ENCODE measurements at places on chromosomes 2 and 18.

DNA sequence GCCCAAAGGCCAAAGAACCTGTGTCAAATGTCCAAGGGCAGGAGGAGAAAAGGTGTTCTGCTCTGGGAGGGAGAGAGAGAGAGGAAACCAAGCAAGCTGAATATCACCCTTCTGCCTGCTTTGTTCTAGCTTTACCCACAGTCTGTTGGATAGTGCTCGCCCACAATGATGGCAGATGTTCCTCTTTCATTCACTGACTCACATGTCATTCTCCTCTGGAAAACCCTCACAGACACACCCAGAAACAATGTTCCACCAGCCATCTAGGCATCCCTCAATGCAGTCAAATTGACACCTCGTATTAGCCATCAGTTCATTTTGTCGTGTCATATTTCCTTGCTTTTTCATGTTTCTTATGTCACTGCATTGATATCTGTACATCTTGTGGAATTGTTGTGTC is 150.3 kb downstream of the UBR3 start:
- no peak for DNase-seq

GRCh38 chr2:67259556-67260342 is 137.4 kb upstream of the ETAA1 start:
- DNase-seq, result no peak

DNA sequence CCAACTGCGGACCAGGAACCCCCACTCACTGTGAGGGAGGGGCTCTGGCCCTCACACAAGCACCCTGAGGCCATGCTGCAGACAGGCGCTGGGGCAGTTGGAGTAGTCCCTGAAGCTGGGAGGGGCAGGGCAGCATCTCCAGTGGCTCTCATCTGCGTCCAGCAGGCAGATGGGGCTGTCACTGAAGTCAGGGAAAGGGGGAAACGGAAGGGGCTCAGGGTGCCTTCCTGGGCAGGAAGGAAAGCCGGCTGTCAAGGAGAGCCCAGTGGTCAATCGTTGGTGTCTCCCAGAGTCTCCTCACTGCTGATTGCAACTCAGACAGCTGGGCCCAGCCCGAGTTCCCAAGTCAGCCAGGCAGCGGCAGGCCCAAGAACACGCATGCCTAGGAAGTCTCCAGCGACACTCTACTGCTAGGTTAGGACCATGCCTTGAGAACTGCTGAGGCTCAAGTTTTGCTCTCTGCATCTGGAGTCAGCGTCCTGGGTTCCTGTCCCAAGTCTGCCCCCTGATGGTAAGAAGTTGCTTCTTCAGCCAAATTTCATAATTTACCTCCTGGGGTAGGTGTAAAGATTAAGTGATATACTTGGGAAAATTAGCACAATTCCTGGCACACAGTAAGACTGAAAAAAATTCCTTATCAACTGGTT is 27.4 kb upstream of the NMUR1 start:
- peak; percentile 37 for DNase-seq

DNA sequence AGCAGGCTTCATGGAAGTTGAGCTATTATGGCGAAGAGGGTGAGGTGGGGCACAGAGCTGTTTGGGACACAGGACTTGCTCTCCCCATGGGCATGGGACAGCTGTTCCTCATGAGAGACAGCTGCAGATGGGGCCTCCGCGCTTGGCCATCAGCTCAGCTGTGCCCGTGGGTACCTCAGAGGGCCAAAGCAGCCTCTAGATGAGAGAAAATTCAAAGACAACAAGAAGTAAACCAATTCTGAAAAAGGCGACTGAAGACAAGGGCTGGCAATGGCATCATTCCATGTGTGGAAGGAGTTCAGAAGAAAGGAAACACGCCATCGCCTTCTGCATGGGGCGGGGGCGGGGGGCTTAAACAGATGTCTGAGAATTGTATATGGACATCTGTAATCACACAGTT is 136.2 kb downstream of the BCL2 start:
- DNase-seq, result no peak

DNA sequence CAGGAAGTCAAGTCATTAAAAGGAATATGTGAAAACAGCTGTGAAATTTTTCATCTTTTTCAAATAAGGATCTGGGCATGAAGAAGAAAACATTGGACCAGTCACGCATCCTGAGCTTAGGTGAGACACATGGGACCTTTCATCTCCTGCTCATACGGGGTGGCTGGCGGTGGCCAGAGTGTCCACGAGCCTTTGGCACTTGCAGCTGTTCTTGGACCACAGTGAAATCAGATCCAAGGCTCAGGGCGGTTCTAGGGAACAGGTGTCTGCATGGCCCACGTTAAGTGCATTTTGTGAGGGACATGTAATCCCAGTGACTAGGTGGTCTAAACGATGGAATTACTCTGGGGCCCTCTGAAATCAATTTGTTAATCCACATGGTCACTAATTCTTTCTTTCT is 212.7 kb upstream of the COPS8 start:
- no peak for DNase-seq

DNA sequence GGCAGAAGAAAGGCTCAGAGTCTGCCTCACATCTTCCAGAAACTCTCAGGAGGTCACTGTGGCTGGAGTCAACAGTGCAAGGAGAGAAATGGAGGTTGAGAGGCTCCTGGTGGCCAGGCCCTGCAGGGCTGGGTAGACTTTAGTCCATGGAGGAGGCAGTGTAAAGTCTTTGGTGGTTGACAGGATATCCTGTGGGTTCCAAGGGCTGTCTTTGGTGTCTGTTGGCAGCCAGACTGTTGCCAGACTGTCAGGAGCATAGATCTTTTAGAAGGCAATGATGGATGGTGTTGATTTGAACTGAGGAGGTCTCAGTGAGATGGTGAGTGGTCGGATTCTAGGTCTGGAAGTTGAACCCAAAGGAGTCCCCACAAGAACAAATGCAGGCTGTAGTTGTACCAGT is 45.0 kb upstream of the SKOR2 start:
- DNase-seq, result no peak

GRCh38 chr2:36348721-36349120 is 6.9 kb upstream of the CRIM1 start:
- DNase-seq, result no peak

- no peak for DNase-seq
Observed at GRCh38 chr2:103165836-103166235, 404.0 kb downstream of the TMEM182 start.

GRCh38 chr2:172231508-172231907 is 128.8 kb upstream of the DLX2 start:
- DNase-seq, result no peak

- DNase-seq, result no peak
Observed at GRCh38 chr2:163778045-163778781, 42.4 kb upstream of the FIGN start.

DNA sequence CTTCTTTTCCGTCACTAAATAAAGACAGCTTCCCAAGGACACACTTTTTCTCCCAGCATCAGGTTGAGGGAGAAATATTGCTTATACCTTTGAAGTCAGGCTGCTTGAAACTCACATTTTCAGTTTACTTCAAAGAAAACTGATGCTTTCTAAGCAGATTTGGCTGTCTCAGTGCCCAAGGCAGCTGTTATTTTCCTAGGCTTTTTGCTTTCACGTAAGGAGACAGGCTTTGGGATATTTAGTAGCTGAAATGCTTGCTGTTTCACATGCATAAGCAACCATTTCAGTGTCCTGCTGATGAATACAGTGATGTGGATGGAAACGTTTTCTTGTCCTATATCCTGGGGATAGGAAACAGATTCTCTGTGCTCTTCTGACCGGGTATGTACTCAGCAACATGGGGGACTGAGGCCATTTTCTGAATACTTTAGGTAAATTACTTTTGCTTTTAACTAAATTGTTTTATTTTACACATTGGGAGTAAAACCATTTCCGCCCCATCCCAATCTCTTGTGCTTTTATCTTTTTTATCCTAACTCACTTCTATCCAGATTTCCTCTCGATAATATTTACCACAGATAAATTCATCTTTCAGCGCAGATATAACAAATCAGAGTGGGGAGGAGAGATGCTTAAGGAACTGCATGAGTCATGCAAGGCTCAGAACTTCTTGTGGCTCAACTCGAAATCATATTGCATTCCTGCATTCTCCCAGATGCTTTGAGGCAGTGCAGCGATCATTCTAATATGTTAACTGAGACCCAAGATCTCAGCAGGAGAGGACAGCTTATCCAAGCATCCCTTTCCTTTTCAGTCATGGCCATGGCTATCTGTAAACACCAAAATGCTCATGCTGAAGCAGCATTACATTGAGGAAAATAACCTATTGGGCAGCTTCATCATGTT is 22.2 kb downstream of the GALR1 start:
- no peak for DNase-seq

DNA sequence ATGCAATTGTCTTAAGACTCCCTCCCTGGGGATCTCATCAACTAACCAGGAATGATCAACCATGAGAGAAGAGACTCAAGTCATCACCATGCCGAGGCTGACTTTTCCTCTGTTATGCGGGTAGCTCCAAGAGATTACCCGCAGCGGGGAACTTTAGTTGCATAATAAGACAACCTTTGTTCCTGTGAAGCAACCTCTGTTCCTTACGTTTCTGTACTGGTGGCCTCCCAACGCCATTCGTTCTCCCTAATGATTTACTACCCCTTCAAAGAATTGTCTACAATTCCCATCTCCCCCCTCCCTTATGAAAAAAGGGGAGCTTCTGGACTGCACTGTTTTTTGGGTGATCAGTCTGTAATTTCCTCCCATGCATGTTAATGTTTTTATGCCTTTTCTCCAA is 66.1 kb upstream of the LRPPRC start:
- no peak for DNase-seq

- peak; percentile 40 for DNase-seq
Observed at GRCh38 chr18:2846636-2847316, at the start of gene EMILIN2. Gene EMILIN2 (plus strand): TSS chr18:2847006. CDS start chr18:2847189, 183 bp downstream.

DNA sequence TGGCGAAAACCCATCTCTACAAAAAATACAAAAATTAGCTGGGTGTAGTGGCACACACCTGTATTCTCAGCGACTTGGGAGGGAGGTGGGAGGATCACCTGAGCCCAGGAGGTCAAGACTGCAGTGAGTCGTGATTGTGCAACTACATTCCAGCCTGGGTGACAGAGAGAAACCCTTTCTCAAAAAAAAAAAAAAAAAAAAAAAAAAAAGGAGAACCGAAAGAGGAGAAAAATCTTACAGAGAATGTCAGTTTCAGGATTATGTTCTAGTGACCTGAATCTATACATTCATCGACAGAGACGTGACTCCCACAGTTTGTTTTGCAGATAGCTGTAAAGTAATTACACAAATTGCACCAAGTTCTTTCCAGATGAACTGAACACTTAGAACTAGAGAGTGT is 187.8 kb downstream of the FTCDNL1 start:
- no peak for DNase-seq

DNA sequence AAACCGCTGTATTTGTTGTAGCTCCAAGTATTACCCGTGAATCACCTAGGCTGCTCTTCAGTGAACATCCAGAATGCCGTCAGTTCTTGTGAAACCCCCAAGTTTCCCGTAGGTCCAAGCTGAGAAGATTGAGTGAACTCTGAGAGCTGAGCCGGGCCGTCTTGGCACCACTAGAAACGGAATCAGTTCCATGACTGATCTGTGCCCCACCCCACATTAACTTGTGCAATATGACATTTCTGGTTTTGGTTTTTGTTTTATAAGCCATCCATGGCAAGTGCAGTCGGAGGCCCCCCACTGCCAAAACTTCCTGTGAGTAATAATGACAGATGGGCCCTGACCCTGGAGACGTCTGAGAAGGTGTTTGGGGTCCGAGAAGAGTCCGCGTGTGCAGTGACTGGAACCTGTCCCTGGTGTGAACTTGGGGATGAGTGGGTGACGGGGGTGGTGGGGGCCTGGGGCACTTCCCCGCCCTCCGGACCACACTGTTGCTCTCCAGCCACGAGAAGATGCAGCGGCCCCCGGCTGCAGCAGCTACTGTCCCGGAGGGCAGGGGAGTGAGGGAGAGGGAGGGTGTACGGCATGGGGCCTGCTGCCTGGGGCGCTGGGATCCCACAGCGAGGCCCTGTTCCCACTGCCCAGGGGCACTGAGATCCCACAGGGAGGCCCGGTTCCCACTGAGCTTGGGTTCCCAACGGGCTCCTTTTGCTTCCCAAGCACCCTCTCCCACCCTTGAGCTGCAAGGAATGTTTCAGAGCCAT is 26.5 kb downstream of the NFATC1 start:
- no peak for DNase-seq

DNA sequence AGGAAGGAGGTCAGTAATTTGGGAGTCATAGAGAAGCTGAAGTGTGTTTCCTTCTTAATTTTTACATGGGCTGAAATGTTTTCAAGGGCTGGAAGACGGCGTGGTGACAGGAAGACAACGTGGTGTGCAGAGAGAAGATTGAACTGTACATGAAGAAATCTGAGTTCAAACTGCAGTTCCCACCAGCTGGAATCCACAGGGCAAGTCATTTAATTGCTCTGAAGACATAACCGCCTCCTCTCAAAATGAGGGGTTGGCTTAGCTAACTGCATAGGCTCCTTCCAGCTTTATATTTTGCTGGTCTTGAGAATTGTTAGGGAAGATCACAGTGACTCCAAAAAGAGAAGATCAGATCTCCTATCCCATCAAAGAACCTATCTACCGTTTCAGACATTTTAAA is 103.9 kb downstream of the SLC8A1 start:
- DNase-seq, result no peak

DNA sequence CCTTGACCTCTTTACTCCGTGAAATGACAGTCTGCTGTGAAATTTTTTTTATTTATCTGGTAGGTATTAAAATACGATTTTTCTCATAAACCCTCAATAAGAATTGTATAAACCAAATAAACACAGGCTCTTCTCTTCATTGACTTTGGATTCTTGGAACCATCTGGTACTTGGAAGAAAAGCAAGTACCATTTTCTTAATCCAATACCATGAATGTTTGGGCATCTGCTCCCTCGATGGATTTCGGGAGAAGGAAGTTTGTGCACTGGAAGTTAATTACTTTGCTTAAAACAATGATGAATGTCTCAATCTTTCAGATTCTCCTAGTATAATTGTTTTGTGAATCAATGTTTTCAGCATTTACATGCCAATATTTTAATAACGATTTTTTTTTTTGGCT is 5.3 kb upstream of the SCG2 start:
- no peak for DNase-seq

- DNase-seq, result no peak
Observed at GRCh38 chr2:43708891-43709290, 32.7 kb upstream of the C1GALT1C1L start.

- no peak for DNase-seq
Observed at GRCh38 chr2:20185176-20186022, 39.5 kb downstream of the SDC1 start.

- no peak for DNase-seq
Observed at GRCh38 chr18:26960911-26961310, 95.4 kb upstream of the AQP4 start.

DNA sequence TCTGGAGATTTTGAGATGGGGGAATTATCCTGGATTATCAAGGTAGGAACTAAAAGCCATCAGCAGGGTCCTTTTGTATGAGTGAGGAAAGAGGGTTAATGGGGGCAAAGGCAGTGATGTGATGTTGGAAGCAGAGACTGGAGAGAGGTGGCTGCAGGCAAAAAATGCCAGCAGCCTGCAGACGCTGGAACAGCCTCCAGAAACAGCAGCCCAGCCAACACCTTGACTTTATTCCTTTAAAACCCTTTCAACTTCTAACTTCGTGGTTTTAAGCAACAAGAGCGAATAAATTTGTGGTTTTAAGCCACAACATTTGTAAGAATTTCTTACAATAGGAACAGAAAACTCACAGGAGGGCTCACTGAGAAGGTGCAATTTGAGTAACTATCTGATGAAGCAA is 523.1 kb upstream of the HS6ST1 start:
- DNase-seq, result no peak

- DNase-seq, result no peak
Observed at GRCh38 chr2:177905640-177906039, 166.9 kb downstream of the PDE11A start.

Data from activated CD4-positive, CD25-positive, alpha-beta regulatory T cell treated with anti-CD3 and anti-CD28 coated beads, Interleukin-2, amount 50 U/mL, for 72 hours (primary cell).